ENCODE measurements at places on chromosomes 2 and 18.

GRCh38 chr2:156700681-156701080, 264.5 kb downstream of the GPD2 start:
- no peak for DNase-seq

DNA sequence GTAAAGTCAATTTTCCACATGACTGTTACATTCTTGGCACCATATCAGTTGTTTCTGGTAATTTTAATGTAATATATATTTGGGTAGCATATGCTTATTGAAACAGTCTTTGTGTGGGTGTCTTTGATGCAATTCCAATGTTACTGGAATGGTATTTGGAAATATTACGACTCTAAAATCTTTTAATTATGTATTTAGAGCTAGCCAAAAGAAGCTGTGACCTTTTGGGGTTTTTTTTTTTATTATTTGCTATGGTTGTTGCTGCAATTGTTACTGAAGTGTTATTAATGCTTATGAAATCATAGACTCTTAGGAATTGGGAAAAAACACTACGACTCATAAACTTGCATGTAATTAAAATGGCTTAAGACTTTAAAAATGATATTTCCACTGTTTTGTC, 95.9 kb downstream of the AOX1 start:
- no peak for DNase-seq

DNA sequence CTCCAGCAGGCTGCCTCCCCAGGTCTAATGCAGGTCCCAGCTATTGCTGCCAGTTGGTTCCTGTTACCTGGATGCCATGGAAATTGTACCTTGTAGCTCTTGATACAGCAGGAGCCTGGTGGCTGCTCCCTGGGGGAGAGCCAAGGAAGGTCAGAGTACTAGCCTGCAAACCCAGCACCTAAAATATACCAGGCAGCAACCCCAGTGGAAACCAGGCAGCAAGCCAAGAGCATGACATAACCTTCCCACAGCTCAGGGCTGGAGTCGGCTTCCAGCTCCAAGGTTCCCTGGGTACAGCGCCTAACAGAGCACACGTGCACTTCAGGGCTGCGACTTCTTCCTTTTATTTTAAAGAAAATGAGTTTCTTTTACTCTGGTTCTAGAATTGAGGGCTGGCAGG, 30.3 kb downstream of the TNP1 start:
- DNase-seq = no peak

GRCh38 chr18:31192086-31192776, 29.6 kb upstream of the DSC1 start:
- no peak for DNase-seq

DNA sequence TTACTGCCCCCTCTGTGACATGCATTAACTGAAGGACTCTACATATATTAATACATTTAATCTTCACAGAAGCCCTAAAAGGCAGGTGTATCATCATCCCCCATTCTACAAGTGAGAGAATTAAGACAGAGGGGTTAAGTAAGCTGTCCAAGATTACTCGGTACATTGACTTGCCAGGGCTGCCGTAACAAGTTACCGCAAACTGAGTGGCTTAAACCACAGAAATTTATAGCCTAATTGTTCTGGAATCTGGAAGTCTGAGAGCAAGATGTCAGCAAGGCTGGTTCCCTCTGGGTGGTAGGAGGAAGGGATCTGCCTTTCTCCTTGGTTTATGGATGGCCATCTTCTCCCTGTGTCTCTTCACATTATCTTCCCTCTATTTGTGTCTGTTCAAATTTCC, 605.5 kb downstream of the EPHA4 start:
- peak; percentile 64 for DNase-seq

- DNase-seq = no peak
These were observed 138.4 kb downstream of the ZNF516 start for GRCh38 chr18:76356666-76357065.

DNA sequence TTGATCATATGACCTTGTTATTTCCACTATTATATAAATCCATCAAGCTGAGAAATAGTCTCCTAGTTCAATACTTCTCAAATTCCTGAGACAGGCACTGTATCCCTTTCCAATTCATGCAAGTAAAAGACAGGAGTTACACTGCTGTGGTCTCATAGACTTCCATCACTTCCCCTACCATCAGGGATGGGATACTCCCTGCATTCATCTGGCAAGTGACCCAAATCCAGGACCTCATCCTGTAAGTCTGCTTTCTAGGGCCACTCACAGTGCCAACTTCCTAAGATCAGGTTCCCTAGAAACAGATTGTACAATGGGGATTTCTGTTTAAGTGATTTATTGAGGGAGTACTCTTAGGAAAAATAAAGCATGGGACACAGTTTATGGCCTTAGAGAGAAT, 424.0 kb upstream of the CDH7 start:
- no peak for DNase-seq

DNA sequence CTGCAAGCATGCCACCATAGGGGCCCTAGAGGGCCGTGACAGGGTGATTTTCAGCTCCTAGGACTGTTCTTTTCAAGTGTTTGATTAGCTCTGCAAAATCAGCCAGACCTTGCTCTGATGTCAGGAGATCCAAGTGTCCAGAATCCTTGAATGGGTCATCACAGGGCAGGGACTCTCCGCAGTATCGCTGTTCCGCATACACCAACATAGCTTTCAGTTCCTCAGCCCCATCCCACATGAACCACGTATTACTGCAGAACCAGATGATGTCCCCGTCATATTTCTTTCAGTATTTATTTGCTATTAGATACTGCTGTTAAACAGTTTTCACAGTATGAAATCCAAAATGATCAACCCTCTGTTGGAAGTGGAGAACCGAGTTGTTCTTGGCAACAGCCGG, 46.6 kb upstream of the RFX8 start:
- DNase-seq = no peak

- no peak for DNase-seq
These were observed 164.7 kb downstream of the MREG start for GRCh38 chr2:215848698-215849097.

DNA sequence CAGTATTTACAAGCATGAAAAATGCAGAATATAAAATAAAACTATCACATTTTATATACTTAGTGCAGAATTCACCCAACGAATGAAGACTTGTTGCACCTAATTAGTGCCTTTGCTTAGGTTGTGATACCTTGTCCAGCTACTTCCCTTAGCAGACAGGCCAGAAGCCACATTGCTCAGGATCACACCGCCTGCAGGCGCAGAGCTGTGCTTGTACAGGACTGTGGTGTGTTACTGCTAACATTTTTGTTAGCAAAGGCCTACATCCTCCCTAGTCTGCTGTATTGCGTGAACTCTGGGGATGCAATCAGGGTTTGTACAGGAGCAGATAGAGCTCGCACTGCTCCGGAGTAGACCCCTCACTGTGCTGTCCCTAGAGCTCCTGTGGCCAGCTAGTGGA, 336.9 kb downstream of the CBLN2 start:
- DNase-seq = peak; percentile 63

DNA sequence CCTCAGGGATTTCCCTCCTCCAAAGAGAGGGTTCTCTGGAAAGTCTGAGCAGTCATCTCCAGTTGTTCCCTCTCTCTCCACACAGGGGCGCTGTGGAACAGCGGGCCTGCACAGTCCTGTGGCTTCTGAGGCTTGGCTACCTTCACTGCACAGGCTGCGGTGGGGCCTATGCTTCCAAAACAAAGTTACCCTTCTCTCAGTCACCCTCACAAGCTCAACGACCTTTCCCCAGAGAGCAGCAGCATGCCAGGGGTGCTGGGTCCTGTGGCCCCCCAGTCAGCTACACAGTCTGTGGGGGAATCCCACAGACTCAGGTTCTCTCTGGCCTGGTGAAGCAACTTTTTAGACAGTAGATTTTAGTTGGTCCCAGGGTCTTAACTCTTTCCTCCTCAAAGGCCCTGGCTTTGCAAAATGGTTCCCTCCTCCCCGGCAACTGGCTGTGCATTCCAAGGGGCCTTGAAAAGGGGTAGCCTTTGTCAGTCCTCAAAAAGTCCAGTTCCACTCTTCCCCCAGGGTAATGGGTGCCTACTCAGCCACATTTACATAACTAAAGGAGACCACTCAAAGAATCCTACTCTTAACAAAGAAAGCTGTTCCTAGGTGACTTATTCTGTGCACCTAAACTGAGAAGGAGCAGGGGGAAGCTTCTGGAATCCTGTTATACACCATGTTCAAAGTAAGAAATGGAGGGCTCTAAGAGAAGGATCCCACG, 14.9 kb downstream of the B3GNT7 start:
- DNase-seq = no peak

DNA sequence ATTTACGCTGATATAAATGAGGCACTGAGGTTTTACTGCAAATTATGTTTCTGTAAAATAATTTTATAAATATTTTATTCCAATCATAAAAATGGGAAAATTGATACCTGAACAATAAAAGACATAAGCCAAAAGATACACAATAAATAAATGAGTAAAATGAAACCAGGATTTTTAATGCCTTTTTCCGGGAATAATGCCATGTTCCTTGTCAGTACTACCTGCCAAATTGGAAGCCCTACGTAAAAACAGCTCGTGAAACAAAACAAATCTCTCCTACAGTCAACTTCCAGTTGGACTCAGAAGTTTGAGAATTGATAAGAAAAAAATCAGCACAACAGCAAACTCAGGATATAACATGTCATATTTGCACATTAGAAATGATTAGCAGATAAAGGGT, 18.0 kb downstream of the GALNT3 start:
- DNase-seq = no peak

- no peak for DNase-seq
These were observed 128.7 kb upstream of the TANK start for GRCh38 chr2:161031511-161031910.

- no peak for DNase-seq
These were observed 324.9 kb downstream of the LPIN1 start for GRCh38 chr2:12071318-12071717.

- DNase-seq = no peak
These were observed 56.0 kb downstream of the CDH2 start for GRCh38 chr18:28120828-28121515.

DNA sequence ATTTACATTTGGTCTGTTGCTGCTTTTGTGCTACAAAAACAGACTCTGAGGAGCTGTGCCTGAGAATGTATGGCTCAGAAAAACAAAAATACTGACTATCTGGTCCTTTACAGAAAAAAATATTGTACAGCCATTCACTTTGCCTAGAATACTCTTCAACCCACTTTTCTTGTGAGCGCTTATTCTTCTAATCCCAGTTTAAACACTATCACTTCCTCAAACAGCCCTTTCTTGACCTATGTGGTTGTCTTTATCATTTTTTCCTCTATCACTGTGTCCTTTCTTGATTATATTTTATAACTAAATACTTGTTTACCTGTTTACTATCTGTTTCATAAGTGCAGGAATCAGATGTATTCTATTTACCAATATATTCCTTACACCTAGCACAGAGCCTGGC, 33.5 kb downstream of the CUL3 start:
- DNase-seq = no peak
